ENCODE measurements at places on chromosomes 3 and 15.
A peak's percentile ranks its signal among the peaks of the same experiment; 100 is the strongest.

DNA sequence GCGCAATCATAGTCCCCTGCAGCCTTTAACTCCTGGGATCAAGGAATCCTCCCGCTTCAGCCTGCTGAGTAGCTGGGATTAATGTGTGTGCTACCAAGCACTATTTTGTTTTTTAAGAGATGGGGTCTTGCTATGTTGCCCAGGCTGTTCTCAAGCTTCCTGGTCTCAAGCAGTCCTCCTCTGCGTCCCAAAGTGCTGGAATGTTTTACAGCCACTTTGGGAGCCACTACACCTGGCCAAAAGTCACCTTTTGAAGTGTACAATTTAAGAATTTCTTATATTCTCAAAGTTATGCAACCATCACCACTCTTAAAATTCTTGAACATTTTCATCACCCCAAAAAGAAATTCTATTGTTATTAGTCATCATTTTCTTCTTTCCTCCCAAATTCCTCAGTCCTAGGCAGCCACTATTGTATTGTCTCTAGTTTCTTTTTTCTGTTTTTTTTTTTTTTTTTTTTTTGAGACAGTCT is 17.8 kb downstream of the CDV3 start:
- no peak for DNase-seq

GRCh38 chr3:134933997-134934396 is 138.9 kb downstream of the EPHB1 start:
- DNase-seq = no peak

DNA sequence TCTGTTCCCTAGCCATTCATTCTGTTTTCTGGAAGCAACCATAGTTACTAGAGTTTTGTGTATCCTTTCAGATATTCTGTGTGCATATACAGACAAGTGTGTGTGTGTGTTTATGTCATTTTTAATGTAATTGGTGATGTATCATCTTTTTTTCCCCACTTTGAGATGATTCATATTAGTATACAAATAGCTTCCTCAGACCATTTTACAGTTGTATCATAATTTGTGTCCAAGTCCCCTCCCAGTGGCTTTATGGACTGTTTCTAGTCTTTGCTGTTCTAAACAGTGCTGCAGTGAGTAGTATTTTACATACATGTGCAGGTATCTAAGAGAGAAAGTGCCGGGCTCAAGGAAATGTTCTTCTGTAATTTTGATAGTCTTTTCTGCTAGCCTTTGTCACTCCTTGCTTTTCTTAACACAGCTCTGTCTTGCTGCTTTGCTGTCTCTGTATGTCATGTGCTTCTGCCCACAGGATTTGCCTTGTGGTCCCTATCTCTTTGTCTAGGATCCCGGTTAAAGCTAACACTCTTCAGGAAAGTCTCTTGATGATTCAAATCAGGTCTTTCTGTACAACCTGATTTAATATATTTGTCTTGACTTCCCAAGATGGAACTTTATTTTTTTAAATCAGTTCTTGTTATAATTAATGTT is 31.5 kb upstream of the FBXL22 start:
- no peak for DNase-seq

- DNase-seq = no peak
Observed at GRCh38 chr3:39754549-39754948, 54.9 kb upstream of the MYRIP start.

DNA sequence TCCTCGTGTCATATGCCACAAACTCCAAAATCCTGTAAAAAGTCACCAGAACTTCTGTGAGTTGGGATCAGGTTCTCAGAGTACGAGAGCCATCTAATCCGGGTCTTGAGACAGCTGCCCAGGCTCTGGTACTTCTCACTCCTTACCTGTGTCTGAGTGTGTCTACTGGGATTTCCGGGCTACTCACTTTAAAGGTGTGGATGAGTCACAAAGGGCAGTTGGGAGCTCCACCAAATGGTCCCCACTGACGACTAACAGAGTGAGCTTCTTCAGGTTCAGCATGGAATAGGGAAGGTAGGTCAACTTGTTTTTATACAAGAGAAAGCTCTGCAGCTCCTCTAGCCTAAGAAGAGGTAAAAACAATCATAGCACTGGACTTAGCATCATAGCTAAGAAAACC is 29.5 kb downstream of the RTP3 start:
- no peak for DNase-seq

GRCh38 chr3:102200126-102200525 is 234.7 kb upstream of the ZPLD1 start:
- no peak for DNase-seq

- DNase-seq = no peak
Observed at GRCh38 chr15:81768773-81769172, 277.0 kb downstream of the MEX3B start.

GRCh38 chr3:54733106-54734006 is 194.5 kb downstream of the LRTM1 start:
- no peak for DNase-seq

DNA sequence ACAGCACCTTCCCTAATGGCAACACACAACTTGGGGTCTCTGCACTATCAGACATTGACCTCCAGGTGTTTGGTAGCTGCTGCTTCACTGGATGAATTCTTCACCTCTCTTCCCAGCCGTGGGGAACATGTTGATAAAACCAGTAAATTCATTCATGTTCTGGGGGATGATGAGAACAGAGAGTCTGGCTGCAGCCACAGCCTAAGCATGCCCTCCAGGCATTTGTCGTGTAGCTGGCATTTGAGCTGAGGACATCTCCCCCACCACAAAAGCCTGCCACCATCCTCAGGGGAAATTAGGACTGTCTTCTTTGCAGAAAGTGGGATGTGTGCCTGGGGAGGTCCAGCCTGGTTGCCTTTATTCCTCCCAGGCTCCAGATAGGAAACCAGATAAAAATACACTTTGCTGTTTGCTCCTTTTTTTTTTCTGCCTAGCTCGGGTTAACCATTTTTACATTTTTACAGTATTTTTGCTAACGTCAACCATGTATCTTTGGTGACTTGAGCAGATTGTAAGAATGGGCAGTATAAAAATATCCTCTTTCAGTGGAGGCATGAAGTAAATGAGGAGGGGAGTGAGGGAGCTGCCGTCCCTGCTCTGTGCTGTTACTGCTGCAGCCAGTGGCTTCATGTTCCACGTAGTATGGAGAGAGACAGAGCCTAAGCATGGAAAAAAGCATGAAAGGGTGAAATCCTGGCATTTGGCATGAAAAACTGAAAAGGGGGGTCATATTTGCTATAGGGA is 444.0 kb downstream of the EPHB1 start:
- no peak for DNase-seq

- no peak for DNase-seq
Observed at GRCh38 chr3:113153499-113154107, 57.8 kb upstream of the BOC start.

GRCh38 chr3:100737334-100737733 is 28.0 kb downstream of the TFG start:
- no peak for DNase-seq

DNA sequence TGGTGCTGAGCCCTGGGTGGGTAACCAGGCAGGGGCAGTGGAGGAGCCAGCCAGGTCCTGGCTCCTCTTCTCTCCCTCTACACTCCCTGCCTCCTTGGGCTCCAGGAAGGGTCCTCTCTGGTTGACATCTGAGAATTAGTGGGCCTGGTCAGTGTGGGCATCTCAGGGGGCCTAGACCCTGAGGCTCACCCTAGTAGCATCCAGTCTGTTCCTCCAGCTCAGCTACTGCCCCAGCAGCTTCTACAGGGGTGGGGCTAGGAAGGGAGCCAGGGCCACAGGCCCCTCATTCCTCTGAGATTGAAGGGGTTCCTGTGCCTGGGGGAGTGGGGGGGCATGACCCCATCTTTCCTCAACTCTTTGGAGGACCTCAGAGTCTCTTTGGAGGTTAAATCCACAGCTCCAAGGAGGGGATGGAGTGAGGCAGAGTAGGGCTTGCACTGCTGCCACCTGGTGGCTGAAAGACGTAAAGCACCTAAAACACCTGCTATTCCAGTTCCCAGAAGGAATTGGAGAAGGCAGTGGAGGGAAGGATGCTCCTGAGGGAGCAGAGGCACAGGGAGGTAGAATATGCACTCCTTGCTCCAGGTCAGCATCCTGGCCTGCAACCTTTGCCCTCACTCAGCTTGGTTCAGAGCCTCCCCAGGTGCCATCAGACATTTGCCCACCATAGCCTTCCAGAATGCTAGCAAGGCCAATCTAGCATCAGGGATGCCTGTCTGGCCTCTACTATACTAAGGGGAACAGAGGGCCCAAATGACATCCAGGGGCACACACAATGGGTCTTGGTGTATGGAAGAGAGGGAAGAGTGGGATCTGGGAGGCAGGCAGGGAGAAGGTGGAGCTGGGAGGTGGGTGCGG is 25.1 kb downstream of the C3orf18 start:
- peak; percentile 72 for DNase-seq

DNA sequence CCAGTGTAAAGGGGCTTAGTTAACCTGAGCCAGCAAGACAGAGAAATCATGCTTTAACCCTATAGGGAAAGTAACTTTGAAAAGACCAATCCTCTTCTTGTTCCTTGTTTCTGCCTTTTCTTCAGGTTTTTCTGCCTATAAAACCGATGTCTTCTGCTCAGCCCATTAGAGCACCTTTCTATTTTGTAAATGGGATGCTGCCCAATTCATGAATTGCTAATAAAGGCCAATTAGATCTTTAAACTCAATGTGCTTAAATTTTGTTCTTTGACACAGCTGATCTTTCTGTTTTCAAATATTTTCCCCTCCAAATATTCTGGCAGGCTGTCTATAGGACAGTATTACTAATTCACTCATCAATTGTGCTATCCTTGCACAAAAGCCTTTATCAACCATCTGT is 33.8 kb upstream of the SPTSSB start:
- DNase-seq = no peak

DNA sequence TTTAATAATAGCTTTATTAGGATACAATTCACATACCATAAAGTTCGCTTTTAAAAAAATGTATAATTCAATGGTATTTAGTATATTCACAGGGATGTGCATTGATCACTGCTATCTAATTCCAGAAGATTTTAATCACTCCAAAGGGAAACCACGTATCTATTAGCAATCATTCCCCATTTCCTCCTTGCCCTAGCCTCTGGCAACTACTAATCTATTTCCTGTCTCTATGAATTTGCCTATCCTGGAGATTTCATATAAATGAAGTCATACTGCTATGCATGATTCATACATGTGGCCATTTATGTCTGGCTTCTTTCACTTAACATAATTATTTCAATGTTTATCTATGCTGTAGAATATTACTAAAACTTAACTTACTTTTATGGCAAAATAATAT is 32.0 kb upstream of the CASR start:
- DNase-seq = no peak

DNA sequence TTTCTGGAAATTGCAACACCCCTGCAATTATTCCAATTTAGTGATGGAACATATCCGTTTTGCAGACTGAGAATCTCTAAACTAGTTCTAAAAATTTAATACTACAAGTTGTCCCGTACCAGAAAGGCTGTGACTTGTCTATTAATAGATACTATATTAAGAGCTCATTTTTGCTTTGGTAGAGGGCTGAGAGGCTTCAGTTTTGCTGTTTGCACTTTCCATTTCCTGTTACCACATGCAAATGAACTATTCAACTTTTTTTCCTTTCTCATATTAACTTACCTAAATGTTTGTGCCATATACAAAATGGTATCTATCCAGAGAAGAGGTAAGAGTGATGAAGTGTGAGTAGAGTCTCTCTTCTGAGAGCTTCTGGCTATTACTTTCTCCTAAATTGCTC is 101.5 kb upstream of the CRBN start:
- no peak for DNase-seq

- no peak for DNase-seq
Observed at GRCh38 chr3:126980266-126980811, 2.6 kb upstream of the PLXNA1 start.

- DNase-seq = no peak
Observed at GRCh38 chr15:99983886-99984286, 250.6 kb upstream of the LYSMD4 start.

- peak; percentile 22 for DNase-seq
Observed at GRCh38 chr15:20340931-20341661, 200.5 kb downstream of the GOLGA6L6 start.

Data from stimulated activated CD4-positive, alpha-beta T cell treated with anti-CD3 and anti-CD28 coated beads, Interleukin-15, amount 100 ng/mL, for 24 hours (primary cell).